Stimulated activated CD8-positive, alpha-beta memory T cell treated with anti-CD3 and anti-CD28 coated beads, Interleukin-2, amount 100 ng/mL, for 48 hours (primary cell): ENCODE measurements at places on chromosomes 12 and 14.

- no peak for DNase-seq
Measured at GRCh38 chr14:55645145-55645544, 65.1 kb downstream of the KTN1 start.

GRCh38 chr14:58730792-58731464, 93.2 kb downstream of the DACT1 start:
- no peak for DNase-seq

DNA sequence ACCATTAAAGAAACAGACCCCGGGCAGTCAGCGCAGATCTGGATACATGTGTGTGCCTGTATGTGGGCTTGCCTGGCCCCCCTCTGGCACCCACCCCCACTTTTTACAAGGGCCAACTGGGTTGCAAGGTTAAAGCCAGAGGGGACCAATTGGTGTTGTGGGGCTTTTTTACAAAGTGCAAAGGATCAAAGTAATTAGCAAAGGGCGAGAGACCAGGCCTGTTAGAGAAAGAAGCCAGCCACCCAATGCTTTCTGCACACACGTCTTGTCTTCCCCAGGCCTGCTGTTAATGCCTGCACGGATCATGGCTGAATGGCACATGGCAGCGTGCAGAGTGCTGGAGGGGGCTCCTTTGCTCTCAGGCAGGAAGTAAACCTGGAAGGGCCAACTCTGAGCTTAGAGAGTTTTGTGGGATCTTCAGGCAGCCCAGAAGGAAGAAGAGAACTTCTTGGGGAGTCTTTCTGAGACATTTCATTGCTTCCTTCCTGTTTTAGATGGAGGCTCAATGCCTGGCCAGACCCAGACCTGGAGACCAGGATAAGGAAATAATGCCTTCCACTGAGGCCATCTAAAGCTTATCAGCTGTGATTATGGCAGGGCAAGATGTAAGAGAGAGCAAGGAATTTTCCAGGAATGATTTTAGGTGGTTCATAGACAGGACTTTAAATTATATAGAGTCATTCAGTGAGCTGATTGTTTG, 523.4 kb upstream of the TBX3 start:
- no peak for DNase-seq

- no peak for DNase-seq
Measured at GRCh38 chr12:91628656-91629055, 446.0 kb upstream of the DCN start.

- no peak for DNase-seq
Measured at GRCh38 chr14:76125511-76125910, 26.2 kb upstream of the GPATCH2L start.

GRCh38 chr14:34843011-34843554, 32.1 kb downstream of the BAZ1A start:
- no peak for DNase-seq

GRCh38 chr14:90506748-90507147, 109.9 kb downstream of the CALM1 start:
- DNase-seq: no peak

DNA sequence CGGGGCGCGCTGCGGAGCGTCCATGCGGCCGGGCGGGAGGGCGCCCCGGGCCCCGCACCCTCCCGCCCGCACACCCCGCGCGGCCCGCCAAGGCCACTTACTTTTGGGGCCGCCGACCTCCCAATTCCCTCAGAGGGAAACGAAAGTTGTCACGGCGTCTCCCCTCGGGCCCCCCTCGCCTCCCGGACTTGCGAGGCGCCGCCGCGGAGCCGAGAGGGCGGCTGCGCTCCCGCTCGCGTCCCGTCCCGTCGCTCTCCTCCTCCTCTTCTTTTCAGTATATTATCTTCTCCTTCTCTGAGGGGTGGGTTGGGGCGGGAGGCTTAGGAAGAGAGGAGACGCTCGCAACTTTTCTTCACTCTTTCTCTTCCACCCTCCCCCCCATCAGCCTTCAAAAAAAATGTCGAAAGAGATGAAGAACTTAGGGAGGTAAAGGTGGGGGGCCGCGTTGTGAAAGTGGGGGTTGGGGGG, 613 bp downstream of the DUSP16 start:
- DNase-seq: no peak

DNA sequence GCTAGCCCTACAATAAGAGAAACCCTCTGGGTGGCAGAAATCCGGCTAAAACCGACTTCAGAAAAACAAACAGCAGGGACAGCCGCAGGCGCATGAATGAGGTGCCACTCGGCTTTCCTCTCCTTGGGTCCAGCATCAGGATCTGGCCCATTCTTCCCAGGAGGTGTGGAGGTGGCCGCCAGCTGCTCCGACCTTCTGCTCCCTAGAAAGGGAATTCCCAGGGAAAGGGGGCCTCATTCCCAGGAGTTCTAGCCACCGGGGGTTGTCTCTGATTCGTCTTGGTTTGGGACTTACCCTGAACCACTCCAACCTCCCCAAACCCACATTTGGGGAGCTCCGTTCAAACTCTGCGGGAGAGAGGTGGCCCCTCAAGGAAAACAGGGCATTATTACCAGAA, 13.0 kb downstream of the PAPLN start:
- no peak for DNase-seq

- no peak for DNase-seq
Measured at GRCh38 chr12:54987611-54988231, 3.2 kb upstream of the TESPA1 start.

DNA sequence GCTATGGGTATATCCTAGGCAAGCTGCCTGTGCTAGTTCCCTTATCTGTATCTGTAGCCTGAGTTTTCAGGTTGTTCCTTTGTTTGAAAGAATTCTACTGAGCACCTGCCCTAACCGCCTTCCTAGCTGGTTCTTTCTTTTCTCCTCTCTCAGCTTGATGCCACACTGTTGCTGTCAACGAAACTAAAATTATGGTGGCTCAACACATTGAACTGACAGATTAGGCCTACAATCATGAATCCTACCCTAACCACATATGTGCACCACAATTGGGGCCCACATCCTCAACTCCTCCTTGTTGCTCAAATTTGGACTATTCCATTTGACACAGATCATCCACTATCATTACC, 36.2 kb upstream of the RESF1 start:
- DNase-seq: no peak

DNA sequence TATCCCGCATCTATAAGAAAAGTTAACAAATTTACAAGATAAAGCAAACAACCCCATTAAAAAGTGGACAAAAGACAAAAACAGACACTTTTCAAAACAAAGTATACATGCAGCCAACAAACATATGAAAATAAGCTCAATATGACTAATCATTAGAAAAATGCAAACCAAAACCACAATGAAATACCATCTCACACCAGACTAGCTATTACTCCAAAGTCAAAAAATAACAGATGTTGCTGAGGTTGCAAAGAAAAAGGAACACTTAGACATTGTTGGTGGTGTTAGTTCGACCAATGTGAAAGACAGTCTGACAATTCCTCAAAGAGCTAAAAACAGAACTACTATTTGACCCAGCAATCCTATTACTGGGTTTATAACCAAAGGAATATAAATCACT, 968.6 kb upstream of the USP15 start:
- no peak for DNase-seq

GRCh38 chr12:132837693-132838409, 9.2 kb upstream of the GOLGA3 start:
- no peak for DNase-seq

DNA sequence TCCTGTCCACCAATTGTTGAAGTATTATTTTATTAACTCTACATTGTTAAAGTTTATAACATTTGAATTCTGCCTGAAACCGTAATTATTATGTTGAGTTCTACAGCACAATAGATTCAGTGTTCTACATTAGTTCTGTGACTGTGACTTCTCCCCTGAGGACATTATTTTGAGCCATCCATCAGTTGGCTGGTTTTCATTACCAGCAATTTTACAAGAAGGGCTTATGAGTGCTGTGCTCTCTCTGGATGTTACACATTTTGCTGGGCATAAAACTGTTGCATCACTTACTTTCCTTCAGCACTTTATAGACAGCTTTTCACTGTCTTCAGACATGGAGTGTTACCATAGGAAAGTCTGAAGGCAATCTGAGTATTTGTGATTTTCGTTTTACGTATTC, 118.2 kb upstream of the KITLG start:
- DNase-seq: no peak

DNA sequence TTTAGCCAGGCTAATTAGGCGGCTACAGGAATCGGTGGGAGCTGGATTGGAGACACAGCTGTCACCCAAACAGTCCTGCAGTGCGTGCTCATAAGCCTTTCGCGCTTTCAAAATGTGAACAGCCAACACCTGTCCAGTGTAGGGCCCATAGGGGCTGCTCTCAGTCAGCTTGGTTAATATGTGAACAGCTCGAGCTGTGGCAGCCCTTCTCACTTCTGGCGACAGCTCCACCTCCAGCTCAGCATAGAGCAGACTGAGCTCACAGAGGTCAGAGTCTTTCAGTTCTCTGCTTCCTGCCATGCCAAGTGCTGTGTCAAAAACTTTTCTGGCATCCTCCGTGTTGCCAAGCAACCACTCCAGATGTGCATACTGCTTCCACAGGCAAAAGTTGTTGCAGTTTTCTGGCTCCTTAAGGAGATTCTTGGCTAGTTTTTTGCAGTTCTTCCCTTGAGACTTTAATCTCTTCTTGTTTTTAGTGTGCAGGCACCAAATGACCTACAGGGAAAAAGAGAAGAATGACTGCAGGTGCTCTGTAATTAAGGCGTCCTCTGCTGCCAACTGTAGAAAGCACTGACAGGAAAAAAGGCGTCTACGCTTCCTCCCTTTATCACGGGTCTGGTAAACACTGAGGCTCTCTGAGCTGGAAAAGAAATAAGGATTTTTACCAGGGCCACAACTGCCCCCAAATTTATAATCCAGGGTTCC, 32.5 kb downstream of the PSMC1 start:
- no peak for DNase-seq

GRCh38 chr14:98909251-98909944, 362.6 kb downstream of the BCL11B start:
- DNase-seq: no peak

DNA sequence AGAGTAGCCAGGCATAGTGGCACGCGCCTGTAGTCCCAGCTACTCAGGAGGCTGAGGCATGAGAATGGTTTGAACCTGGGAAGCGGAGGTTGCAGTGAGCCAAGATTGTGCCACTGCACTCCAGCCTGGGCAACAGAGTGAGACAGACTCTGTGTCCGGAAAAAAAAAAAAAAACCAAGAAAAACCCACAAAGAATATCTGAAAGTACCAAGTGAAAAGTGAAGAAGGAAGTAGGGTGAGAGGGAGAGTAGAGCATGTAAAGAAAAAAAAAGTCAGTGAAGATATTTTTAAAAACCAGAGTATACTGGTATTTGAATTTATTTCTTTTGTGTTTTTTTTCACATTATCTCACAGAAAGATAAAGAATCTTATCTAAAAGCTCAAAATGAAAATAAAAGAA, 43.3 kb upstream of the ISM2 start:
- no peak for DNase-seq

- DNase-seq: no peak
Measured at GRCh38 chr12:111209811-111210210, 159.1 kb downstream of the PHETA1 start.

GRCh38 chr12:54035568-54036264, 2.9 kb downstream of the HOXC5 start:
- no peak for DNase-seq

- DNase-seq: no peak
Measured at GRCh38 chr12:4796694-4797482, 76.7 kb downstream of the GALNT8 start.

- no peak for DNase-seq
Measured at GRCh38 chr12:29702972-29703371, 80.8 kb downstream of the TMTC1 start.

- DNase-seq: no peak
Measured at GRCh38 chr12:25884024-25884919, 74.2 kb upstream of the RASSF8 start.

DNA sequence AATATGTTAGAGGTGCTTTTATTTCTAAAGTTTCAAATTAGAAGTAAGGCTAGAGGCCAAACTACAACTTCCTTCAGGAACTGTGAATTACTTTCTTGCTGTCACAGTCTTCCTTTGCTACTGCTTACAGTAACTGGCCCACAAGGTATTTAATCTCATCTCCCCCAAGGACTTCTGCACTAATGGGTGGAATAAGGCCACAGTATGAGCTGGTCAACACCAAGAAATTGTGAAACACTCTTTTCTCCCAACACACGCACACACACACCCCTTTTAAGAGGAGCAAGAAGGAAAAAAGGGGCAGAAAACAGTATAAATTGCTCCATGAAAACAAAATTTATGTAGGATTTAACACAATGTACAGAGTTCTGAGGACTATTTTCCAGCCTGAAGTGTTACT, 45.6 kb downstream of the SCAF11 start:
- no peak for DNase-seq

GRCh38 chr12:48779869-48780268, 9.0 kb downstream of the ADCY6 start:
- no peak for DNase-seq

GRCh38 chr12:117134059-117134458, 34.8 kb upstream of the TESC start:
- peak; percentile 29 for DNase-seq

- DNase-seq: no peak
Measured at GRCh38 chr12:72270246-72270645, 1.9 kb upstream of the TRHDE start.

DNA sequence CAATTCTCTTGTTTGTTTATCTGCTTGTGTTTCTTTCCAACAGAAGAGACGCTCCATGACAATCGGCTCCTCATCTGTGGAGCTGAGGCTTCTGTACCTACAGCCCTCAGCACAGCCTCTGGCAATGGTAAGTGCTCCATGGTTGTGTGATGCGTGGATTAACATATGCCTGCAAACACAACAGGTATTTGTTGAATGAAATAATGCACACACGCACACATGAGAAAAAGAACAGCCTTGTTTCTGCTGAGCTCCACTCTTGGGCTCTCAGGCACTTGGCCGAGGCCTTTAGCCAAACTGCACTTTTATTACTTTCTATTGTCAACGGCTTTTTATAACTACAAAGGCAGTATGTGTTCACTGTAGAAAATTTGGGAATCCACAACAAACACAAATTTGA, 120.4 kb upstream of the TMCC3 start:
- no peak for DNase-seq

DNA sequence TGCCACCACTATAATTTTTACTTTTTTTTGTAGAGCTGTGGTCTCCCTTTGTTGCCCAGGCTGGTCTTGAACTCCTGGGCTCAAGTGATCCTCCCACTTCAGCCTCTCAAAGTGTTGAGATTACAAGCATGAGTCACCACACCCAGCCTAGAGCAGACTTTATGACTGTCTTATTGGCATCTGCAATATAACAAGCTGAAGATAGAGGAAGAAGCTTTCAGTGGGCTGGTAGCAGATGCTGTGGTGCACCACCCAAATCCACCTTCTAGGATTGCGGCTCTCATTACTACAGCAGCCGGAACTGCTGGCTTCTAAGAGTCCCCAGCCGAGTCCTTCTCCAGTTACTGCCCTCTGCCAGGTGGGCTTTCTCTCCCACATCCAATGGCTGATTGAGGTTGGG, 7.6 kb upstream of the STK38L start:
- no peak for DNase-seq

DNA sequence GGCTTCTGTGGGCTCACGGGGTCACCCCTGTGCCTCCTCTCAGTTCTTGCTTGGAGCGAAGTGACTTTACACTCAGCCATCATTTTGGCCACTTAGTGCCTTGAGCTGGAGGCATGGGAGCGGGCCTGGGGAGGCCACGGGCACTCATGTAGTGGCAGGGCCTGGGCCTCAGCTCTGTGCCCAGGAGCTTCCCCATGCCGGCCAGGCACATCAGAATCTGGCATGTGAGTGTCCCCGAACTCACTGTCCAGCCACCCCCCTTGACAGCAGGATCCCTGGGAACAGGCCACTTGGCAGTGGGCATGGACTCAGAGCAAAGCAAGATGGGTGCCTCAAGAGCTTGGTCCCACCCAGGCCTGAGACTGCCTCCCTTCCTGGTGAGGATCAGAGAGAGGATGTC, 29.5 kb downstream of the DDX51 start:
- DNase-seq: no peak
